ENCODE measurements at places on chromosomes 1 and 21. TPM values are rescaled to one million over a fixed set of nuclear protein-coding genes. Genes with fewer than 3 reads are reported as not detected.
A peak's percentile ranks its signal among the peaks of the same experiment; 100 is the strongest.

DNA sequence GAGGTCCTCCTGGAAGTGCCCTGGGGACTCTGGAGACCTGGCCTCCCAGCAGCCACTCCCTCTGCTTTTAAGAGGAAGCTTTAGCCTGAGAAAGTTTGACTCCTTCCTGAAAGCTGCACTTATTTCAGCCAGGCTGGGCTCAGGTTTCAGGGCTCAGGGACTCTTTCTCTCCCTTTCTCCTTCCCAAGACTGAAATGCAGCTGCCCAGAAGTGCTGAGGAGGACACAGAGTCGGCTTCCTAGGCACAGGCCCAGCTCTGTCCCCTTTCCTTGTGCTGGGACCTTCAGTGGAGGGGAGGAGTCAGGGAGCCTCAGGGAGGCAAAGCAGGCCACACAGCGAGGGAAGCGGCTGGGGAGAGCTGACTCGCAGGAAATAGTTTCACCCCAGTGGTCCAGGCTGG lies 137.3 kb downstream of the NAV1 start:
- H3K4me3 ChIP-seq, result no peak overlapping the region
- peaks cover 8% of the 10 kb centered on the region for H3K4me1 ChIP-seq

- peaks cover 44% of the 10 kb centered on the region for H3K27me3 ChIP-seq
- peak; percentile 86 for DNase-seq
- H3K36me3 ChIP-seq, result no peaks in the 10 kb centered on the region
- H3K27ac ChIP-seq, result peak overlapping the region; percentile 36
These were observed 582 bp downstream of the TRPM2 start for GRCh38 chr21:44354001-44354405.

GRCh38 chr1:43430831-43431230 lies 22.9 kb downstream of the HYI start:
- peaks cover 94% of the 10 kb centered on the region for H3K36me3 ChIP-seq
- no peak overlapping the region for H3K27ac ChIP-seq

DNA sequence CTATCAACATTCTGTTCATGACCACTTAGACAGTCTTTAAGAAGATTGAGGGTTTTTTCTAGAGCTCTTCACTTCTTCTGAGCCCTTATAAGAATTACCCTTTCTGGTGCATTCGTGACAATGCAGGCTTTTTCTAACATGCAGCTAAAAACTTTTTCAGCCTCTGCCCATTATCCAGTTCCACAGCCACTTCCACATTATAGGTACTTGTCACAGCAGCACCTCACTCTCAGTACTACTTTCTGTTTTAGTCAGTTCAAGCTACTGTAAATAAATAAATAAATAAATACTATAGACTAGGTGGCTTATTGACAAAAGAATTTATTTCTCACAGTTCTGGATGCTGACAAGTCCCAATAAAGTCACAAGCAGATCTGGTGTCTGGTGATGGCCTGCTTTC lies 284.4 kb upstream of the PKN2 start:
- H3K36me3 ChIP-seq, result no peaks in the 10 kb centered on the region
- H3K4me1 ChIP-seq, result no peaks in the 10 kb centered on the region
- H3K4me3 ChIP-seq, result no peak overlapping the region
- H3K27me3 ChIP-seq, result no peaks in the 10 kb centered on the region
- no peak overlapping the region for H3K27ac ChIP-seq

- H3K27ac ChIP-seq, result no peak overlapping the region
- DNase-seq, result peak; percentile 20
- no peaks in the 10 kb centered on the region for H3K36me3 ChIP-seq
These were observed 227.7 kb upstream of the SAMSN1 start for GRCh38 chr21:14773777-14774345.

DNA sequence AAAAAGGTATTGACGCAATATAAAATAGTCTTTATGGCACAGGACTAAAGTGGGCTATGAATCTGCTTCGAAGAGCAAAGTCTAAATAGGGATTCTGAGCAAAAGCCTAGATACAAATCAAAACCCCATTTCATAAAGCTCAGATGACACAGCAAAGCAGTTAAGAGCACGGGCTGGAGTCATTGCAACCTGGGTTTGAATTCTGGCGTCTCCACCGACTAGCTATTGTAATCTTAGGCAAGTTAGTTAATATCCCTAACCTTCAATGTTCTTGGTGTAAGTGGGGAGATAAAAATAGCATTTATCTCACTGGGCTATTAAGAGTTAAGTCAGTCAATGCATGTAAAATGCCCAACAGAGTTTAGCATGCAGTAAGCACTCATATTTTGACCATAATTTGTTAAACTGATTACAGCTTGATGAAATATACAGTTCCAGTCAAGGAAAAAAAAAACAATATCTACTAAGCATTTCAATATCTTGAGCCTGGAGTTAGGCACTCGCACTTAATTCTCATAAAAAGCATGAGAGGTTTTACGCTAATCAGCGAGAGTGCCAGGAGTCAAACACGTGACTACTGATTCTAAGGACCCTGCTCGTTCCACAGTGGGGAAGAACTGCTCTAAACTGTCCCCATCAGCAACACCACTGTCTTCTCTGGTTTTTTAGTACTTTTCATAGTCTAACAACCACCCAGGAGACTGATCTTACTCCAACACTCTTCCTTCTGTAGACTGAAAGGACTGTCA lies 75.5 kb downstream of the JAK1 start:
- no peaks in the 10 kb centered on the region for H3K27me3 ChIP-seq
- H3K36me3 ChIP-seq, result no peaks in the 10 kb centered on the region
- no peak for DNase-seq
- H3K4me3 ChIP-seq, result peak overlapping the region; percentile 43
- H3K4me1 ChIP-seq, result peaks cover 71% of the 10 kb centered on the region
- H3K27ac ChIP-seq, result peak overlapping the region; percentile 79

DNA sequence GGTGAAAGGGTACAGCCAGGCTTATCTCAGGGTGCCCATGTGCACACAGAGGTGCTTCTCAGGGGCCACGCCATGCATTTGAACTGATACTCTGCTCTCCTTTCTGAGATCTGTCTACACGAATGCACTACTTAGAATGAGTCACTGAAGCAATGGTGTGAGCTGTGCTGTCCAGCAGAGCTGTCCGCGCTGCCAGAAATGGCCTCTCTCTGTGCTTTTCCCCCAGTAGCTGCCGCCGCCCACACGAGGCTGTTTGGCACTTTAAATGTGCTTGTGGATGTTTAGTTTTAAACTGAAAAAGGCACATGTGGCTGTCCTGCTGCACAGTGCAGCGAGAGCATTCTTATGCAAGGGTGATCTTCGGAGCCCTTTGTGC lies 87.1 kb upstream of the COL6A1 start:
- H3K27ac ChIP-seq, result no peak overlapping the region
- no peaks in the 10 kb centered on the region for H3K36me3 ChIP-seq
- H3K4me3 ChIP-seq, result no peak overlapping the region
- H3K27me3 ChIP-seq, result peaks cover 32% of the 10 kb centered on the region

DNA sequence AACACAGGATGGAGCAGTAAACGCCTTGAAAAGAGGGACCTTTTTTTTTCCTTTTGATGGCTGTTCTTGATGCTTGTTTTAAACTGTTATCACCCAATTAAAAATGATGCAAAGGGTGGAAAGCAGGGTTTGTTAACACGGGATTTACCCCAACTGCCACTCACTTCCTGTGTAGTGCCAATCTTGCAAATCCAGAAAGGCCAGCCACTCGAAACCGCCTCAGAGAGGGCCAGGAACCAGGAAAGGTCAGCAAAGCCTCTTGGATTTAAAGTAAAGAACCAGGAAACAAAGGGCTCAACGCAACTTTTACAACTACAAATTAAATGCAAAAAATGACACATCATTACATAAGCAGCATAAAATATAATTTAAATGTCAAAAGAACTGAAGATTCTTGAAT lies 347.4 kb downstream of the PDE4B start:
- H3K4me1 ChIP-seq, result no peaks in the 10 kb centered on the region
- no peaks in the 10 kb centered on the region for H3K27me3 ChIP-seq
- H3K27ac ChIP-seq, result no peak overlapping the region
- H3K4me3 ChIP-seq, result no peak overlapping the region

DNA sequence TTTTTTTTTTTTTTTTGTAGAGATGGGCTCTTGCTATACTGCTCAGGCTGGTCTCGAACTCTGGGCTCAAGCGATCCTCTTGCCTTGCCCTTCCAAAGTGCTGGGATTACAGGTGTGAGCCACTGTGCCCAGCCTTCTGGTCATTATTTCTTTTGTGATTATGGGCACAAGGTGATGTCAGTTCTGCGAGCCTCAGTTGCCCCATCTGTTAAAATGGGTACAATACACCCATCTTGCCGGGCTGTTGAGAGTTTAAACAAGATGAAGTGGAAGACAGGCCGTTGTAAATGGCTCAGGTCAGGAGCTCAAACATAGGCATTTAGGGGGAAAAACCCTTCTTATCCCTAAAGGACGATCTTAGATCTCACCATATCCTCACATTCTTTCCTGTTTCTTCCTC lies 53.7 kb upstream of the WNT4 start:
- peaks cover 5% of the 10 kb centered on the region for H3K27me3 ChIP-seq
- no peaks in the 10 kb centered on the region for H3K36me3 ChIP-seq
- H3K4me1 ChIP-seq, result no peaks in the 10 kb centered on the region
- no peak overlapping the region for H3K4me3 ChIP-seq
- peak; percentile 5 for DNase-seq
- H3K27ac ChIP-seq, result no peak overlapping the region

- no peak overlapping the region for H3K4me3 ChIP-seq
- no peak overlapping the region for H3K27ac ChIP-seq
- H3K4me1 ChIP-seq, result no peaks in the 10 kb centered on the region
- no peak for DNase-seq
- H3K27me3 ChIP-seq, result no peaks in the 10 kb centered on the region
- H3K36me3 ChIP-seq, result no peaks in the 10 kb centered on the region
These were observed 36.7 kb downstream of the NEK2 start for GRCh38 chr1:211638689-211639101.

DNA sequence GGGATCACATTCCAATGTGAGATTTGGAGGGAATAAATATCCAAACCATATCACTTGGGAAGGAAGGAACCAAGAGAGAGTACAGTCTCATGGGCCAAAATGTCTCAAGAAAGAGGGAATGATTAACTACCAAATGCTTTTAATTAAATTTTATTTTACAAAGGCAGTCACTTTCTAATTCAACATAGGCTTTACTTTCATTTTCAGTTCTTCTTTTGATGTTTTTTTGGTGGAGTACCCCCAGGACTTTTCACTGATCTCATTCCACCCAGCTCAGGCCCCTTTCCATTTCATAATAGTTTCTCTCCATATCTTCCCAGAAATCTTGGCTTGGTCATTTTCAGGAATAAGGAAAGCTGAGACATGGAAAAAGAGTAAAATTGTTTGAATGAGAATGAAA lies 5.1 kb upstream of the SLAMF7 start:
- H3K27ac ChIP-seq, result no peak overlapping the region
- no peaks in the 10 kb centered on the region for H3K27me3 ChIP-seq
- H3K36me3 ChIP-seq, result no peaks in the 10 kb centered on the region

DNA sequence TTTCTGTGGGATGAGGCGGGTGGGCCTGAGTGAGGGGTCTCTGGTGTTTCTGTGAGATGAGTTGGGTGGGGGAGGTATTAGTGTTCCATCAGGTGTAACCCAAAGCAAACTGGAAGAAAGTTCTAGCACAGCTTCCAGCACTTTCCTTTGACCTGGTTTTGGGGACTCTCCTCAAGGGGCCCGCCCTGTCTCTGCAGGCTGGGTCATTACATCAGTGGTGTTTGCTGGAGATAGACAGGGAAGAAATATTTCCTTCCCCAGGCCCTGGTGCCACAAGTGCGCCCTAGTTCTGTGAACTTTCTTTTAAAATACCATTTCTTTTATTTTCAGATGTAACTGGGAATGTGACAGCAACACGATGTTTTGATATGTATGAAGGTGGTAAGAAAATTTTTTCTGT lies 16.5 kb upstream of the MX2 start:
- no peak overlapping the region for H3K27ac ChIP-seq
- H3K36me3 ChIP-seq, result no peaks in the 10 kb centered on the region
- H3K4me3 ChIP-seq, result no peak overlapping the region
- DNase-seq, result no peak
- no peaks in the 10 kb centered on the region for H3K27me3 ChIP-seq

GRCh38 chr1:153769221-153769620 lies 6.0 kb upstream of the SLC27A3 start:
- no peak for DNase-seq
- H3K27me3 ChIP-seq, result no peaks in the 10 kb centered on the region
- H3K4me1 ChIP-seq, result no peaks in the 10 kb centered on the region
- peaks cover 88% of the 10 kb centered on the region for H3K36me3 ChIP-seq

- H3K27ac ChIP-seq, result no peak overlapping the region
- H3K27me3 ChIP-seq, result no peaks in the 10 kb centered on the region
- no peaks in the 10 kb centered on the region for H3K36me3 ChIP-seq
- DNase-seq, result no peak
These were observed 338.6 kb upstream of the SNX7 start for GRCh38 chr1:98322966-98323365.

- no peak overlapping the region for H3K27ac ChIP-seq
- DNase-seq, result no peak
- H3K4me3 ChIP-seq, result no peak overlapping the region
- no peaks in the 10 kb centered on the region for H3K4me1 ChIP-seq
- H3K27me3 ChIP-seq, result no peaks in the 10 kb centered on the region
These were observed 79.8 kb upstream of the HAO2 start for GRCh38 chr1:119288751-119289150.

GRCh38 chr1:2468041-2468472 lies 8.0 kb upstream of the PLCH2 start:
- no peak overlapping the region for H3K4me3 ChIP-seq
- no peak for DNase-seq
- no peaks in the 10 kb centered on the region for H3K36me3 ChIP-seq
- H3K27ac ChIP-seq, result no peak overlapping the region

DNA sequence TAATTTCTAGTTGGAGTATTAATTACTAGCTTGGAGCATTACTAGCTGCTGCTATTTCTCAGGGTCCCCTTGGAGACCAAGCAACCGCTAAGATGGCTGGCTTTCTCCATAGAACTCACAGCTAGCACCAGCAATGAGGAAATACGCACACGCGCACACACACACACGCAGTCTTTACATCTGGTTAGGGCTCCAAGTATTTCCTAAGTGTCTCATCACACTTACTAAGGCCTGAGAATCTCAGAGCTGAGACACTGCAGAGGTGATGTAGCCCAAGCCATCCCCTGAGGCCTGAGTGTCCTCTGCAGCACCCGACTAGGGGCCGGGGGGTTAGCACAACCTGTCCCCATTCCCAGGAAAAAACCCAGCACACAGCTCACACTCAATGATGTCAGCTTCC lies 42.5 kb downstream of the ITPKB start:
- H3K4me3 ChIP-seq, result no peak overlapping the region
- no peak for DNase-seq
- H3K27me3 ChIP-seq, result no peaks in the 10 kb centered on the region
- no peak overlapping the region for H3K27ac ChIP-seq

GRCh38 chr1:164709126-164709525 lies 150.1 kb downstream of the PBX1 start:
- DNase-seq, result no peak
- H3K4me1 ChIP-seq, result peaks cover 59% of the 10 kb centered on the region
- H3K36me3 ChIP-seq, result no peaks in the 10 kb centered on the region
- no peak overlapping the region for H3K27ac ChIP-seq

GRCh38 chr1:32686387-32686786 lies 16.2 kb downstream of the SYNC start:
- H3K4me3 ChIP-seq, result no peak overlapping the region
- no peak for DNase-seq
- H3K4me1 ChIP-seq, result peaks cover 21% of the 10 kb centered on the region
- H3K27ac ChIP-seq, result peak overlapping the region; percentile 30

The MTR gene
- 66.2 TPM for total RNA-seq

The ERVH48-1 gene
- total RNA-seq, result not detected

The TENT5C gene
- total RNA-seq, result 19.9 TPM

The PDC gene
- not detected for total RNA-seq

The ETV3L gene
- total RNA-seq, result not detected

The STUM gene
- total RNA-seq, result 0.34 TPM
